Activated naive CD4-positive, alpha-beta T cell treated with Interleukin-2 at 50 U/mL for 16 hours (primary cell): ENCODE measurements at places on chromosomes 3 and 15.

DNA sequence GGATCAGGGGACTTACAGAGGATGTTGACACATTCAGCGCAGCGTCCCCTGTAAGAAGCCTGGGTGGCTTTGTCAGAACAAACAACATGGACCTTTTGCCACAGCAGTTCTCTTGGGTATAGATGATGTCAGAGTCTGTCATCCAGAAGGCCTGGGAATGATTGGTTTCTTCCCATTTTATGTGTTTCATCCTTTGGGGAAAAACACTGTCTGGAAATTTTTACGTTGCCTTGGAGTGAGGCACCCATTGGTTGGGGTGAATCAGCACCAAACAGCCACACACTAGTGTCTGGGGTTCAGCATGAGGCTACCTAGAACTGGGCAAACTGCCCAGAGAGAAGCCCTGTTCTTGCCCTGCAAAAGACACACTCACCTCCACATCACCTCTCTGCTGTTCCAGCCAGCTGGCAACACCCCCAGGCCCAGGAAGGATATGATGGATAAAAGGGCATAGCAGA, 123.0 kb downstream of the FAM43A start:
- DNase-seq: no peak

- no peak for DNase-seq
Observed at GRCh38 chr3:82386647-82387046, 625.2 kb upstream of the GBE1 start.

GRCh38 chr3:194137506-194138474, 1.8 kb downstream of the HES1 start:
- DNase-seq: peak; percentile 44

GRCh38 chr3:9399746-9400145, 2.3 kb downstream of the SETD5 start:
- no peak for DNase-seq

- no peak for DNase-seq
Observed at GRCh38 chr15:62803856-62804400, 238.6 kb upstream of the TPM1 start.

- no peak for DNase-seq
Observed at GRCh38 chr3:18744472-18744871, 319.3 kb upstream of the SATB1 start.

GRCh38 chr3:172726380-172726779, 15.5 kb upstream of the NCEH1 start:
- no peak for DNase-seq

DNA sequence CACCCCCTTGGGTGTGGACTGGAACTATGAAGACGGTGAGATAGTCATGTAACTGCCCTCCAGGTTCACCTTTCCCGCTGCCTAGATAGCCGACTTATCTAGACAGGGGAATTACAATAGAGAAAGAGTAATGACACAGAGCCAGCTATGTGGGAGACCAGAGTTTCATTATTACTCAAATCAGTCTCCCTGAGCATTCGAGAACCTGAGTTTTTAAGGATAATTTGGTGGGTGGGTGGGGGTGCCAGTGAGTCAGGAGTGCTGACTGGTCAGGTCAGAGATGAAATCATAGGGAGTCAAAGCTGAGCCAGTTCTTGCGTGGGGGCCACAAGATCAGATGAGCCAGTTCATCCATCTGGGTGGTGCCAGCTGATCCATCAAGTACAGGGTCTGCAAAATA, 19.7 kb upstream of the DNAJC19 start:
- DNase-seq: peak; percentile 36
